ENCODE measurements at places on chromosomes 2 and 18.

DNA sequence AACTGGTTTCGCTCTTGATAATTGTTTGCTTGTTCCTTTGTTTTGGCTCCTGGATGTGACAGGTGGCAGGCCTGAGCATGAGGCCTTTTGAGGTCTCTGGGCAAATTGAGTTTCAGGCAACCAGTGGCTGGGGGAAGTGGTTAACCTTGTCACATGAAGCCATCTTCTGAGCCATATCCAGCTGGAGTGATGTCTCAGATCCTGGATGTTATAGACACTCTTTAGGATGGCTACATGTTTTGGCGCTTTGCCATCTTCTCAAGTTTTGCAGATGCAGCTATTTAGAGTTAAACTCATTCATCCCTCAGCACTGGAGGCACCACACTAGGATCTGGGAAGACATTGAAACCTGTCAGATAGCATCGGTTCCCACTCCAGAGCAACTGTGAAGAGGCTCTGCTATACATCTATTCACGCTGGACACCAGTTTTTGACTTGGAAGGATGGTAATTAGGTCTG, 25.3 kb upstream of the TACR1 start:
- no peak for DNase-seq

DNA sequence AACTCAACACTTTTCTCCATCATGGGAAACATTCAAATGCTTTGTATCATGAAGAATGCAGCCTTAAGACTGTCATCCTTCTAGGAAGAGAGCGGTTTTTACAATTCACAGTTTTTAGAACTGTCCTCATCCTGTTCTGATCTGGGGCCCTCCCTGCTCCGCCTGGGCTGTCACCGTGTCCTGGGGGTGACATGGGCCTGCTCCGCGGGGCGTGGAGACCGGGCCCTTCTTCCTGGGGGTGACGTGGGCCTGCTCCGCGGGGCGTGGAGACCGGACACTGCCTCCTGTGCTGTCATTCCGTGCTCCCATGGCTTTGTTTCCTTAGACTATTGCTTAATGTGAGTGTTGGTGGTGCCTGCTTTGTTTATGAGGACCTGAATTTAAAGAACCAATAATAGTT, 122.8 kb downstream of the TMEM18 start:
- no peak for DNase-seq

- peak; percentile 76 for DNase-seq
These were observed 248.6 kb downstream of the NR4A2 start for GRCh38 chr2:156083763-156084493.

DNA sequence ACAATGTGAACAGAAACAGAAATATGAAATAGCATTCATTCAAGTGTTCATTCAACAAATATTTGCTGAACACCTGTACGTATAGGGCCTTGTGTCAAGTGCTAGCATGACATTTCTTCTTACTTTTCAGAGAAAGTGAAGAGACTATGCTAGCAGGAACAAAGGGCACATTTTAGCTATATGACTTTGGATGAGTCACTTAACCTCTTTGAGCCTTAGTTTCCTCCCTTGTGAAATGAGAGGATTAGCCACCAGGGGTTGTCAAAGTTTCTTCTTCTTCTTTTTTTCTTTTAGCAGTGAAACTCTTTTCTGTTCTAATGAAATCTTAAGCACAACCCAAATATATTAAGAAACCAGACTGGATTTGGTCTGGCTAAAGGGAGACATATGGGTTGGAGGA, 53.1 kb downstream of the FIGN start:
- no peak for DNase-seq

DNA sequence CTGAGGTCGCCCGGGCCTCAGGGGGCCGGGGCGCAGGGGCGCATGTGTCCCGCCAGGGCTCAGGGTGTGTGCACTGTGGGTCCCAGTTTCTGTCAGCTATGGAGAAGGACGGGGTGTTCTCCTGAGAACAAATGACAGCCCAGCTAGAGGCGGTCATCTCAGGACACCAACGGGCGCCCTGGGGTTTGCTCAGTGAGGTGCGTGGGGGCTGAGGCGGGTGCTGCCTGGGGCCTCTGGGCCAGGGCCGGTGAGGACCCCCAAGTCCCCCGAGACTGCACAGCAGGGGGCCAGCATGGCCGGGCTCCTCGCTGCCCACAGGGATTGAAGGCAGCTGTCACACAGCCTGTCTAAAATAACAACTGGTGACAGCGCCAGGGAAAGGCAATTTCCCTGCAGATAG, 808.8 kb upstream of the SOX11 start:
- DNase-seq: no peak

GRCh38 chr18:13137670-13138419, 80.7 kb upstream of the LDLRAD4 start:
- DNase-seq: no peak

GRCh38 chr2:196046123-196046917, 22.3 kb downstream of the DNAH7 start:
- no peak for DNase-seq

GRCh38 chr18:77127769-77128671, 4.6 kb downstream of the MBP start:
- peak; percentile 29 for DNase-seq

DNA sequence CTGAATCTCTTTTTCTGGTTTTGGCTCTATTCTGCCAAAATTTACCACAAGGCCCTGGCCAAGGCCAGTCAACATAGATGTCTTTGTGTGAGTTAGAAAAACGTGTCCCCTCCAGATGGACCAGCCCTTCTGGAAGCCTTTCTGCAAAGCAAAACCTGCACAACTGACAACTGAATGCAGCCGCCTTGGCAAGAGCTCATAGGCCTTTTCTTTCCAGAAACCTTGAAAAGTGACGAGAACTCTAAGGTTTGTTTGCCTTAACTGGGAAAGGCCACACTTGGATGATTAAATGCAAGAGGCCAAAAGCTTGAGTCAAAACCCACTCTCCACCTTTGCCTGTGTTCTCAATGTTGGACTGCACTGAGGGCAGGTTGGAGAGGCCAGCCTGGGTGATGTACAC, 103.9 kb downstream of the COLEC12 start:
- no peak for DNase-seq

GRCh38 chr2:239202836-239203235, 198.0 kb downstream of the HDAC4 start:
- peak; percentile 32 for DNase-seq

GRCh38 chr2:189218236-189218635, 38.7 kb upstream of the COL5A2 start:
- no peak for DNase-seq

DNA sequence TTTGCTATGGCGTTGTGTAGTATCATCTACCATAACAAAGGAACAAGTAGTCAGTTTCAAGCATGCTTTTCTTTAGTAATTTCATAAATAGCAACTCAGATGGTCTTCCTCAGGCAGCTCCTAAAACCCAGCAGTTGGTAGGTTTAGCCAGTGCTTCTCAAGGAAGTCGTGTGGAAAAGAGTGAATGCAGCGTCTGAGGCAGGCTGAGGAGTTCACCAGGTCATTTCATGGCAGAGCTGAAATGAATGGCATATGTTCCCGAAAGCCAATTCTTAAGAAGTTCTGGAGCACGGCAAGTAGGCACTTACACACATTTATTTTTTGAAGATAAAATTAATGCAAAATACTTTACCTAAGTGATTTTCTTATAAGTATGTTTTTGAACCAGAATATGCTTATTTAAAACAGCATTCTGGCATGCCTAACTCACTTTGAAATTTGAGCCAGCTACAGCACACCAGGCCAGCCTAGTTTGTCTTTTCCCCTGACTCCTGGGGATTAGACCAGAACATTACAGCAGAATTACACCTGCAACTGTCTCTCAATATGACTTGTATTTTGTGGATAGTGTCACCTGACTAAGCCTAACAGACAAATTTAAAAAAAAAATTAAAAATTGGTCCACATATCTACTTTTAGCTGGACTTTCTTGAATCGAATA, 62.2 kb downstream of the OSBPL6 start:
- DNase-seq: no peak

GRCh38 chr2:57809230-57809629, 237.4 kb upstream of the VRK2 start:
- no peak for DNase-seq

DNA sequence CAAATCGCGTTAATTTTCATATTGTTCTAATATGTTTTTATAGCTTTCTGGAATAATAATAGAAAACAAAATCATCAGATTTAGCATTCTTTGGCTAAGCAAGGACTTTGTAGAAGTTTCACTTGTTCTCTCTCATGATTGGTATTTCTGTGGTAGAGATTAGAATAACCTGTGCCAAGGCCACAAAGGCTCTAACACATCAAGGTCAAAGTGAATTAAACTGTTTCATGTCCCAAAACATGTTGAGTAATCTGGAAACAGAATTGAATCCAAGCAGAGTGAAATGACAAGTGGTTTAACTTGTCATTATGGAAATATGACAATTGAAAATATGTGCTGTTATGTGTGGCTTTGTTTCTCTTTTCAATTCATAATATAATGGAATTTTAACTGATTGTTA, 617.4 kb downstream of the CCDC85A start:
- no peak for DNase-seq

DNA sequence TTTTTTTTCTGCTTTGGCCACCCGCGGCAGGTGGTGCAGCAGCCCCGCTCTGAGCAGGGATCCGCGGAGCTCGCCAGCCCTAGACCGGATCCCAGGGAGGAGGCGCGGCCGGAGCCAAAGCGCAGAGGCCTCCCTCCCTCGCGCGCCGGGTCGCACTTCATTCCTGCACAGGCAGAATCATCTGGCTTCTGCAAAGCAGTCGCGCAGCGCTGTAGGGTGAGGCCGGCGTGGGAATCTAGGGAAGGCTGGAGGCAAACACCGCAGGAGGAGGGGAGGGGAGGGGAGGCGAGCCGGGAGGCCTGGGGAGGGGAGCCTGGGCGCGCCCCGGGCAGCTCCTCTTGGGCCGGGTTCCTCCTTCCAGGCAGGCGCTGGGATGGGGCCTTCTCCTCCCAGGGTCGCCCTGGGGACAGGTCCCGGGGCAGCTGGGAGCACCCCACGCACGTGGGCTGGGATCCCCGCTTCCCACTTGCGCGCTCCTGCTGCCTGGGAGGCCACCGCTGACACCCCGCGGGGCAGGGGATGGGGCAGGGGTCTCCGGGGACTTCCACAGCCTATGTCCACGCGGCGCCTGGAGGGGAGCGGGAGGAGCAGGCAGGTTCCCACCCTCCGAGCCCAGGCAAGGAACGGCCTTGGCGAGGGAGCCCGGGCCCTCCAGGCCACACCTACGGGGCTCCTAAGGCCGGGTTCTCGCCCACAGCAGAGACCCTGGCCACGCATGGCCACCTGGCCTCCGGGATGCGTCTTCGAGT, 45.0 kb downstream of the MBP start:
- DNase-seq: peak; percentile 95

DNA sequence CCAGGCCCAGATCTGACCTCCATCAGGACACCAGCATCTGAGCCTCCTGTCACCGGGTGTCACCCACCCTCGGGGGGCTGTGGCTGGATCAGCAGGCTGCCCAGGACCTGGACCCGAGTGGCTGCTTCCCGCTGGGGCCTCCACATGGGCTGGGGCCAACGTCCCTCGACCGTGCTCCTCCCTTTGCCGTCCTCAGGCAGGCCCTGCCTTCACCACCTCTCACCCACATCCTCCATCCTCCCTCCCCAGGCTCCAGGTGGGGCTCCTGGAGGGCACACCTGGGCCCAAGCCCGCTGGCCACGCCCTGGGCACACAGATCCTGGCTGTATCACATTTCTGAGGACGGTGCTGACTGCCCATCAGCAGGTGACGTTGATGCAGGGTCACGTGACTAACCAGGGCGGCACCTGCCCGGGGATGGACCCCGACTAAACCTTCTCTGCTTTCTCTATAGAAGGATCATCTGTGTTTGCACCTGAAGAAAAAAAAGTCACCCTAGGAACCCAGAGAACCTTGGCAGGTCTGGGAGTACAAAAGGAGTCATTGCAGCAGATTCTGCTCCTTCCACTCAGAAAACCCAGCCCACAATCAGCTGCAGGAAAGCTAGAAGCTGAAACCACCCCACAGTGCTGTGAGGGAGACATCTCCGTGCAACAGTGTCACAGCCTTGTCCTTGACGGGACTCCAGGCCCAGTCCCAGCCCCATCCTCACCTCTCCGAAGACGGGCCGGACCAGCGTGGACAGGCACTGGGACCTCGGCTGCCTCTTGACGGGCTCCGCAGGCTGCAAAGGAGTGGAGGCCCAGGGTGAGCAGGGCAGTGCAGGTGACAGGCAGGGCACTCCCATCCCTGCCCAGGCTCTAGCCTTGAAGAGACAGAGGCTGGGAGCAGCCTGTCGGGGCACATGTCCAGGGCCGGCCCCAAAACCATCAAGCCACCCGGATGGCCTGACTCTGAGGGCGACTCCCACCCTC, 11.2 kb downstream of the STK25 start:
- DNase-seq: no peak

DNA sequence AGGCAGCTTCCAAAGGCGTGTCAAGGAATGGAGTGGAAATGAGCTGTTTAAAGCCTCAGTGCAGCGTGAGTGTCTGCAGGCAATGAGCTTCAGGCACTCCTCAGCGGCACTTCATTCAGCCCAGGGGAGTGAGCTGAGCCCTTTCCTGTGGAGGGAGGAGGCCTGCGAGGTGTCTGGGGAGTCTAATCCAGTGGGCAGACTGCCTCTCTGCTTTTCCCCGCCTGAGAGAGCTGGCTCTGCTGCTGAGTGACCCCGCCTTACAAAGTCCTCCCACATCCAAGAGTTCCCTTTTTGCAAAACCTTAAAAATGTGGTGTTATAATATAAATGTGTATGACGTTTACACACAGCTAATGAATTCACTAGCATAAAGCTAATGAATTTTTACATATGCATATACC, 7.0 kb upstream of the LDLRAD4 start:
- no peak for DNase-seq

- no peak for DNase-seq
These were observed 948.0 kb downstream of the DSC3 start for GRCh38 chr18:30094556-30094955.

- no peak for DNase-seq
These were observed 64.0 kb upstream of the TRIB2 start for GRCh38 chr2:12652723-12653122.

DNA sequence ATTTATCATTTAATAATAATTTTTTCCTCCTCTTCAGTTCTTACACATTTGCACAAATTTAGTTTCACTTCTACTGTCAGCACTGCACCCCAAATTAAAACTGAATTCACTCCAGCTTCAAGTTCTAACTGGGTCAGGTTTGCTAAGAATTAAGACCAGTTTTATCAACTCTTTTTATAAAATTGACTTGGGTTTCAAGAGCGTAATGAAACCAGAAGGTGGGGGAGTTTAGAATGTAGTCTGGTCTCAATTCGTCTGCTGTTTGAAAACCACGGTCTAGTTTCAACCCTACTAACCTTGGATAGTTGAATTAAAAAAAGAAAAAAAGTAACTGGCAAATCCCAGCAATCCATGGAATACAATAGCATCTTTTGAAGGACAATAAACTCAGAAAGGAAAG, 14.3 kb upstream of the CTLA4 start:
- no peak for DNase-seq

DNA sequence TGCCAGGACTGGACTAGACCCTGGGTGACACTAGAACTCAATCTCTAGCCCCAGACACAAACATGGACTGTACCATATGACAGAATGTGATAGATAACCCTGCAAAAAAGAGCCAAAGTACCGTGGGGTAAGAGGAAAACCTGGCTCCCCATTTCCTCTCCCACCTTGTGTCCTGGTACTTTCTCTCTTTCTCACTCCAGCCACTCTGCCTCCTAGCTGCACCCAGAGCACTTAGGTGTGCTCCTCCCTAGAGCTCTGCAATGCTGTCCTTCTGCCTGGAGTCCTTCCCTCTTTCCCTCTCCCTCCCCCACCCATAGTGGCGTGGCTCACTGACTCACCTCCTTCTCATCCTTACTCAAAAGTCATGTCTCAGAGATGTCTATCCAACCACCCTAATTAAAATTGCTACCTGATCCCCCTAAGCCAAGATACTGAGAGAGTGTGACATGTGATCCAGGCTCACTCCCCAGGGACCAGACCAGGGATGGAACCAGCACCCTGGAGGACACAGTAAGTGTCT, 171.3 kb downstream of the LOXHD1 start:
- DNase-seq: no peak
